IPS-NIHi11 (cell line): ENCODE measurements at places on chromosomes 7 and 10.

DNA sequence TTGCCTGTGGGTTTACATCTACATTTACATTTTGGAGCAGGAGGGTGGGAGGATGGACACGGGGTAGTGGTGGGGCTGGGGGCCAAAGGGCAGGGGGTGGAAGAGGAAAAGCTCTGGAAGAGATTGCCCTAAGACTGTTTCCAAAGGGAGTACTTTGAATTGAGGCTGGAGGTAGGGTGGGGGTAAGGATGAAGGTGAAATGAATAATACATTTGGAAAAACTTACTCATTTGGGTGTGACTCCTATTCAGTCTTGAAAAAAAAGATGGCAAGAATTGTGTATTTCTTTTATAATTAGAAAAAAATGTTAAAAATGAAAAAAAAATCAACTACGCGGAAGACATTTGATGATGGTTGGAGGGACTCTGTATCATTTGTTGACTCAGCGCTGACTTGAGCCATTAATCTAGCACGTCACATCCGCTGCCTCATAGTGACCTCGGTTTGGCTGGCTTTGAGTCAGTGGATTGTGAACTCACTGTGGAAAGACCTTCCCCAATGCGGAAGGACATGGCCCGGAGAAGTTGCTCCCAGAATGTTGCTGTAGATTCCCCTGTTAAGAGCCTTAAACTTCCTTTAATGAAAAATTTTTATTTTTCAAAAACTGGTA lies 2.8 kb downstream of the FAM180A start:
- DNase-seq: no peak

DNA sequence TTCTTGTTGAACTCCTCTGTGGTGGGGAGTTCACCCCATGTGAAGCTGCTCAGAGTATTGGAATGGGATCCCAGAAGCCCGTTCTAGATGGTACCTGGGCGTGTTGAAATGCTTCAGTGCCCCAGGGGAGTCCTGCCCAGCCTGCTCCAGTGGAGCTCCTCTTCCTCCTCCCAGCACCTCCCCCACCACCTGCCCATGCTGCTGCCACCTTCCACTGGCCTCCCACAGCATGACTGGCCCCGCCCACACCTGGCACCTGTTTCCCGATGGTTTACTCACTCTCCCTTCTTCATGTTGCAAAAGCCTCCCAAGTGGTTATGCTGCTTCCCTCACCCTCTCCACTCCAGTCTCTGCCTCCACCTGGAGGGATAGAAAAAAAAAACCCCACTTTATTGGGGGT lies 32.2 kb upstream of the PCBD1 start:
- peak; percentile 52 for DNase-seq

DNA sequence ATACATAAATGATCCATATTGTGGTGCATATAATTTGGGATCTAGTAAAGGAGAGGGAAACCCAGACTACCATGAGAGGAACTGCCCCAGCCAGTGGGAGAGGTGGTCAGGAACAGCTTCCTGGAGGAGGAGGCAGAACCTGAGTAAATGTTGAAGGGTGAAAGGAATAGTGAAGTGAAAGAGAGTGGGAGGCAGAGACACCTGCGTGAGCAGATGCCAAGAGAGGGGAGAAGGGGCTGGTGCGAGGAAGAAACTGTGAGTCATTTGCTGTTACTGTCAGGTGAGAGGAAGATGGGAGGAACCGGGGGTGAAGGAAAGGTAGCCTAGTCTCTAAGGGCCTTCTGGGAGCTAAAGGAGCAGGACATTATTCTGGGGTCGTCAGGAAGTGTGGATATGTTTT lies 294.8 kb downstream of the GRID1 start:
- DNase-seq: no peak

- peak; percentile 70 for DNase-seq
Observed at GRCh38 chr7:130732980-130733930, 752 bp downstream of the KLF14 start.

DNA sequence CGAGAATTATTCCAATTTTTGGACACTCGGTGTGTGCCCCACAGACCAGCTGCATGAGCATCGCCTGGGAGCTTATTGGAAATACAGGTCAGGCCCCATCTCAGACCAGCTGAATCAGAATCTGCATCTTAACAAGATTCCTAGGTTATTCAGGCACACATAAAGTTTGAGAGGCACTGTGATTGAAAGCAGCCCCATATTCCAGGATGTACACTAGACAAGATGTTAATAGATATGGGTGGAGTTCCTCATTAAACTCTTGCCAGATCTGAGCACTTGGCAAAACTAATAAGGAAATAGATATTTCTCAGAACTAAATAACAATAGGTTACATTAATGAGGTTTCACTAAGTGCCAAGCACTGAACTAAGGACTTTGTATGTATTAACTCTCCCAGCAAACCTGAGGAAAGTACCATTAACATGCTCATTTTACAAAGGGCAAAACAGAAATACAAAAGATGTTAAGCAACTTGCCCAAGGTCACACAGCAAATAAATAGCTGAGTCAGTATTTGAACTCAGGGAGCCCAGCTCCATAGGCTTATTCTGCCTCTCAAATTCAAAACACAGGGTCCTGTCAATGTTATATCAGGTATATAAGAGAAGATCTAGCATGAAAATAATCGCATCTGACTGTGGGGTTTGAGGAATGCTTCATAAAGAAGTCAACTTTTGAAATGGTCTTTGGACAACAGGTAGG lies 29.9 kb downstream of the PPP1R3C start:
- no peak for DNase-seq

- peak; percentile 45 for DNase-seq
Observed at GRCh38 chr7:103851357-103851756, 138.1 kb downstream of the RELN start.

- DNase-seq: no peak
Observed at GRCh38 chr7:129821476-129821875, 131.3 kb downstream of the UBE2H start.

DNA sequence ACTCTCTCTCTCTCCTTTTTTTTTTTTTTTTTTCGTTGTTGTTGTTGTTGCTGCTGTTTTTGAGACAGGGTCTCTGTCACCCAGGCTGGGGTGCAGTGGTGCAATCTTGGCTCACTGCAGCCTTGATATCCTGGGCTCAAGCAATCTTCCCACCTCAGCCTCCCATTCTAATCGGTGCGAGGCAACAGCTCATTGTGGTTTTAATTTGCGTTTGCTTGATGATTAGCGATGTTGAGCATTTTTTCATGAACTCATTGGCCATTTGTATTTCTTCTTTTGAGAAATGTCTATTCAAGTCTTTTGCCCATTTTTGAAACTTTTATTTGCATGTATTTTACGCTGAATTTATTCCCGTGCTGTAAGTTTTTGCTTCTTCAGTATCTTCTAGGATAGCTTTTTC lies 13.3 kb upstream of the ZC3HAV1L start:
- no peak for DNase-seq

DNA sequence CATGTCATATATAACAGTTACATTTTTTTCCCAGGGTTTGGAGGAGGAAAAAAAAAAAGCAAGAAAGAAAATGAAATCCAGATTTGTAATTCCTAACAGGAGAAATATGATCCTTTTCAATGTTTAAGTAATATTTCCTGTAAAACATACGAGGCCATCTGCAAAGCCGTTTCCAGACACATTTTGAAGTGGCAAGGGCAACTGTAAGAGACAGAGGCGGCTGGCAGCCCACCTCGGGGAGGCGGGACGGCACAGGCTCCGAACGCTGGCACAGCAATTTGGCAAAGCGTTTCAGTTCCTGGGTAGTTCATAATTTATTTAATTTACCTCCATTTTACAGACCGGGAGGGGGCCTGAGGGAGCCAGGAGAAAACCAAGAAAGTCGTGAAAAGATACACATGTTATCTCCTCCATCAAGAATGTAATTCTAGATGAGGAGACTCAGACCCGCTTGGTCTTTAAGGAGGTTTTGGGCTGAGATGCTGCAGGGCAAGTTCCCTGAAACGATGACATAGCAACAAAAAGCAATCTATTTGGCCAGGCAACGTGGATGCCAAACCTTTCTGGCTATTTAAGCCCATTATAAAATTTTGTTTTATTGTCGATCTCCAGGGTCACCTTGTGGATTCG lies 448.5 kb upstream of the MKI67 start:
- no peak for DNase-seq

DNA sequence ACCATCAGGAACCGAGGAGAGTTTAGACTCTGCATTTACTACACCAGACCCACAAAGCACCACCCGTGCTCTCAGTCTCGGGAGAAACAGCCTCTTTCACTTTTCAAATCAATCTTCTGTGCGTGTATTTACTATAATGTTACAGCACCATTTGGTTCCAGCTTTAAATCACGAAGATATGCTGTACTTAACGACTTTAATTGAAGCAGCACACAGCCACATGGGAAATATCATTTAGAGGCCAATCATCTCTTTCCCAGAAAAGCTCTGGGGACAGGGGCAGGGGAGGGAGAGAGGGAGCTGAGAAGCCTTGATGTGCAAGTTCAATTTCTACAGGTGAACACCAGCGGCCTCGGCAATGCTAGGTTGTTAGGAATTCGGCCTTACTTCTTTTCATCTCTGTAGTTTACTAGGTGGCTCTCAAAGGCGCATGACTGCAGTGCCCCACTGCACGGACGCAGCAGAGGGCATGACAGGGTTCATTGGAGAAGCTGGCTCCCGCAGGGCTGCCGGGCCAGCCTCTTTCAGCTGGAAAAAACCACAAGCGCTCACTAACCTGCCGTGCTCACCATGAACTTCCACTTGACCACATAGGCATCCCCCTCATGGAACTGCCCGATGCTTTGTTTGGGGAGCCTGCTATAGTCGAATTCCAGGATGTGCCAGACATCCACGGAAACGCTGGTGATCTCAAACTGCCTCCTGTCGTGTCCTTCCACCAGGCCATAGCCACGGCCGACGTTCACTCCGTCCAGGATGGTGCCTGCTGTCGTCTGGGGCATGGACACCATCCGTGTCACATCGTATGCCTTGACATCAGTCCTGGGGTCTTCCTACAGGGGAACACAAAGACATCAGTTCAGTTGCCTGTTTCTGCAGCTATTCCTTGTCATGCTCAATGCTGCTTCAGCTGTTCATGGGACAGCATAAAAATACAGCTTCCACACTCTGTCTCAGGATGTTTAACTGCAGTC lies 154.5 kb downstream of the SVIL start:
- DNase-seq: no peak

DNA sequence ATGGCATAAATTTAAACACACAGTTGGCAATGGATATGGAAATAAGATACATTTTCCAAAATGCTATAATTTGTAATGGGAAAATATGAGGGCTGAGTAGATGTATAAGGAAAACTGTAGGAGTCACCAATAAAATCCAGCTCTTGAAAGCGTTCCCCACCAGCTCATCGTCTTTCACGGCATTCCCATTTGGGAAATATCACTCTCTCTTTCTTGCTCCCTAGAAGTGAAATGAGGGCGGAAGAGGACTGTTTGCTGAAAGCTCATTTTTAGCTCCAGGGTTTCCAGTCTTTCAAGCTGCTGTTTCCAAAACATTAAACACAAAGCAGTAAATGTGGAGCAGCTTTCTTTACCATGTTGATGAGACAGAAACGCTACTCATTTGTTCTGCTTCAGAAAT lies 104.6 kb upstream of the SFMBT2 start:
- no peak for DNase-seq

GRCh38 chr7:42174391-42174912 lies 62.6 kb downstream of the GLI3 start:
- no peak for DNase-seq
